T-helper 1 cell (primary cell): ENCODE measurements at places on chromosomes 6 and 20.

GRCh38 chr20:25252686-25253421 lies 5.0 kb downstream of the PYGB start:
- DNase-seq: no peak

DNA sequence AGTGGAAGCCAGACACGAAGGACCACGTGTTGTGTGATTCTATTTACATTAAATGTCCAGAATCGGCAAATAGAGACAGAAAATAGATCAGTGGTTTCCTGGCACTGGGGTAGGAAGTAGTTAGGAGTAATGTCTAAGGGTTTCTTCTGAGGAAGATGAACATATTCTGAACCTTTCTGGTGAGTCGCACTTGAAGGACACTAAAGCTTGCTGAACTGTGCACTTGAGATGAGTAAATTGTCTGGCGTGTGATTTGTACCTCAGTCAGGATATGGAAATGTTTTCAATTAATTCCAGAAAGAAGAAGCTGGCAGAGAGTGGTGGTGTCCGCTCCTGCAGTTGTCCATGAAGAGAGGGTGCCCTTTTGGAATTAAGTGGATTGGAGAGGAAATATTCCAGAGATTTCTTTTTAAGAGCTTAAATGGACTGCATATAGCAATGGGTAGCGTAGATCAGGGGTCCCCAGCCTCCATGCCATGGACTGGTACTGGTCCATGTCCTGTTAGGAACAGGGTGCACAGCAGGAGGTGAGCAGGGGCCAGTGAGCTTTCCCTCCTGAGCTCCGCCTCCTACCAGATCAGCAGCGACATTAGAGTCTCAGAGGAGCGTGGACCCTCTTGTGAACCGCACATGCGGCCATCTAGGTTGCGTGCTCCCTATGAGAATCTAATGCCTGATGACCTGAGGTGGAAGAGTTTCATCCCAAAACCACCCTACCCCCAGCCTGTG lies 12.4 kb upstream of the KIF25 start:
- DNase-seq: no peak

DNA sequence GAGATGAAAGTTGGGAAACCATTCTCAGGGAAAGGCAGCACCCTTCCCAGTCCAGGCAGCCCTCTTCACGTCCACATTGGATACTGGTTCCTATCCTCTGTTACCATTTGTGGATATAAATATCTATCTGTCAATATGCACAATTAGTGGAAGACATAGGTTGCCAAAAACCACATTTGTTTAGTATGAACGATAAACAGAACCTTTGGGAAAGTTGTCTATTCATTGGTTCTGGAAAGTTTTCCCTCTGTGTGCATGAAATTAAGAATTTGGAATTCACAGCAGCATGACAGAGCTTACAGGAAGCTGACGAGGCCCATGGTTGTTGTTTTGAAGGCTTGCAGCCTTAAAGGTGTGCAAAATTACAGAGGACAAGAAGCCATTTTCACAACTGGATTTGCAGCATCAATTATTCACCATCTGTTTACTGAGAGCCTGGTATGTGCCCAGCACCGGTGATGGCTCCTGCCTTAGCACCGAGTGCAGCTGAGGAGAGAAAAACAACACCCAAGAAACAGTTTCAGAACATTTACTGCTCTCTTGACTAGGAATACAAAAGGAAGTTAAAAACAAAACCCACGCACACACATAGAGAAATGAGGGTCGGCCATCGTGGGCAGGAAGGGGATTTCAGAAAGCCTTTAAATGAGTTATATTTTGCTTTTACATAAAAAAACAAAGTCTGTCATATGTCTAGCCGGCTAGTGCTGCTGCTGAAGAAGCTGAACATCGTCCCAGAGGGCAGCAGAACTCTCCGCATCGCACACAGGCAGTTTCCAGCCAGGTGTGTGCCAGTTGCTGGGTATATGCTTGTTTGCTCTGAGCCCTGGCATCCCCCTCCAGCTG lies 319.6 kb downstream of the FARS2 start:
- no peak for DNase-seq

- no peak for DNase-seq
These were observed 47.0 kb downstream of the SLC22A23 start for GRCh38 chr6:3409699-3410384.

DNA sequence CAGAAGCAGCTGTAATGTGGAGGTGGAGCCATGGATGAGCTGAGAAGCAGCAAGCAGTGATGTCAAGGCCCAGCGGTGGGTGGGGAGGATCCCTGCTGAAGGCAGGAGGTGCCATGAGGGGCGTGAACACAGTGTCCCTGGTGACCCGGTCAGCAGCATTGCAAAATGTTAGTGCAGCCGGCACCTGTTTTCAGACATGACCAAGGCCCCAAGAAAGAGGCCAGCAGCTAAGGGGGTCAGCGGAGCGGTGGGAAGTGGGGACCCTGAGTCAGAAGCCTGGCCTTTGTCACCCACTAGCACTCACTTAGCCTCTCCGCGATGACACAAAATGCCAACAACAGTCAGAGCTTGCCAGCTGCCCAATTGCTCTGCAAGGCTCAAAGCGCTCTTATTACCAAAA lies 51.9 kb downstream of the TMEM242 start:
- no peak for DNase-seq

- DNase-seq: no peak
These were observed 81.8 kb upstream of the EYA4 start for GRCh38 chr6:133159255-133159795.

DNA sequence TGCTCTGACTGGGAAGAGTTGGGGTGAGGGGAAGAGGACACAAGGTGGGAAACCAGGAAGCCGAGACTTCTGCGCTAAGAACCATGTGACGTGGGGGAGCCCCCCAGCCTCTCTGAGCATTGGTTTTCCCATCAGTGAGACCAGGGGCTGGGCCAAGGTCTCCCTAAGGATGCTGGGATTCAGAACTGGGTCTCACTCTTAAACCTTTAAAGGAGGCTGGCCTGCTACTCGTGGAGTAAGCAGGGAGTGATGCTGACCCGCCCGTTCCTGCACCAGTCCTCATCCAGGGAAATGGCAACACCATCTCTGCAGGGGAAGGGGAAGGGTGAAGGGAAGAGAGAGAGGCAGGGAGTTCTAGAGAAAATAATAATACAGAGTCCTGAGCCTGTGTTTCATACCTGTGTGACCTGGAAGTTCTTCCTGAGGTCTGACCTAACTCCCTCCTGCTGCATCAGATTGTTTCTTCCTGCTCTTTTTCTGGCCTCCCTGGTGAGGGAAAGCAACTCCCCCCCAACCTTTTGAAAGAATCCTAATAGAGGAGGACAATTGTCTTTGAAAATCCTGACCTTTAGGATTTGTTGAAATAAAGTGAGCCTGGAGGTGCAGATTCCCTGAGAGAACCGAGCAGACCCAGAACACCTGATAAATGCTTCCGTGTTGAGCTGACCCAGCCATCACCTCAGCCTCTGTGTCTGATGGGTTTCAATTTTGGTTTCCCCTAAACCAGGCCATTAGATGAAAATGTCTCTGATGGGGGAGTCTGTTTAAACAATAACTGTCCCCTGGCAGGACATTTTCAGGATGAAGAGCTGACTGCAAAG lies 3.0 kb upstream of the GRM4 start:
- no peak for DNase-seq
